ENCODE measurements at places on chromosomes 16 and 17. TPM values are rescaled to one million over a fixed set of nuclear protein-coding genes. Genes with fewer than 3 reads are reported as not detected.

Gene HIGD1B
- not detected for total RNA-seq

Gene EVPLL
- total RNA-seq: not detected

Gene HSF4
- total RNA-seq: 21.9 TPM

Gene CTRB1
- not detected for total RNA-seq

Gene ANKS3
- total RNA-seq: 25.7 TPM

Gene CCL2
- 8.8 TPM for total RNA-seq

Gene ARHGDIG
- total RNA-seq: 2.7 TPM

Gene ZNF423
- 0.29 TPM for total RNA-seq

Gene TGFB1I1
- total RNA-seq: 38.0 TPM

Gene RAB37
- 1.0 TPM for total RNA-seq

Gene CORO6
- 7.9 TPM for total RNA-seq

Gene KRTAP4-11
- total RNA-seq: not detected

Gene SCIMP
- total RNA-seq: not detected

Gene TMEM107
- total RNA-seq: 20.7 TPM

Gene ABCC11
- total RNA-seq: 0.22 TPM

Gene KRTAP3-2
- total RNA-seq: 0.42 TPM

Gene C1QTNF8
- total RNA-seq: not detected

Gene KRTAP4-5
- not detected for total RNA-seq

Gene CD68
- total RNA-seq: 31.0 TPM

Gene FN3K
- total RNA-seq: 7.2 TPM

Gene SSTR5
- total RNA-seq: 0.35 TPM

Gene VAT1L
- total RNA-seq: not detected

Gene CYTH1
- total RNA-seq: 72.2 TPM

Gene CTRB2
- not detected for total RNA-seq

Gene TNFRSF13B
- total RNA-seq: not detected

Gene KRT31
- not detected for total RNA-seq

Gene MPO
- not detected for total RNA-seq
